ENCODE measurements at places on chromosomes 2 and 18. TPM values are rescaled to one million over a fixed set of nuclear protein-coding genes. Genes with fewer than 3 reads are reported as not detected.

GRCh38 chr2:216315802-216316603, 56.3 kb downstream of the MARCHF4 start:
- H3K27me3 ChIP-seq, result peaks cover 45% of the 10 kb centered on the region
- H3K27ac ChIP-seq, result no peak overlapping the region
- no peaks in the 10 kb centered on the region for H3K4me1 ChIP-seq

DNA sequence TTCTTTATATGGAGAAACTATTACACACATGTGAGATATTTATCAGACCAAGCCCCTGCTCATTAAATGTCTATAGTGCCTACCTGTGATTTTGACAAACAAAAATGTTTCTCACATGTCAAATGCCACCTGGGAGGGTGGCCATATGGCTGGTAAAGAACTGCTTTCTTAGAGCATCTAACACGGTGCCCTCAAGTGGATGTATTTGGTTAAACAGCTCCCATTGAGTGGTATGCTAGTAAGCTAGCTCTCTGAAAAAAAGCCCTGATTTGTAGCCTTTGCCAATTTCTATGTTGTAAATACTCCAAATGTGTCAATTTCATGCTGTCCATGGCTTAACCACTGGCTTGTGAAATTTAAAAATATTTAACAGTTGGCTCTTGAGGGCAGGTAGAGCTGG, 94.6 kb downstream of the PMAIP1 start:
- H3K4me1 ChIP-seq, result no peaks in the 10 kb centered on the region
- H3K36me3 ChIP-seq, result no peaks in the 10 kb centered on the region
- no peak overlapping the region for H3K4me3 ChIP-seq
- DNase-seq, result no peak

DNA sequence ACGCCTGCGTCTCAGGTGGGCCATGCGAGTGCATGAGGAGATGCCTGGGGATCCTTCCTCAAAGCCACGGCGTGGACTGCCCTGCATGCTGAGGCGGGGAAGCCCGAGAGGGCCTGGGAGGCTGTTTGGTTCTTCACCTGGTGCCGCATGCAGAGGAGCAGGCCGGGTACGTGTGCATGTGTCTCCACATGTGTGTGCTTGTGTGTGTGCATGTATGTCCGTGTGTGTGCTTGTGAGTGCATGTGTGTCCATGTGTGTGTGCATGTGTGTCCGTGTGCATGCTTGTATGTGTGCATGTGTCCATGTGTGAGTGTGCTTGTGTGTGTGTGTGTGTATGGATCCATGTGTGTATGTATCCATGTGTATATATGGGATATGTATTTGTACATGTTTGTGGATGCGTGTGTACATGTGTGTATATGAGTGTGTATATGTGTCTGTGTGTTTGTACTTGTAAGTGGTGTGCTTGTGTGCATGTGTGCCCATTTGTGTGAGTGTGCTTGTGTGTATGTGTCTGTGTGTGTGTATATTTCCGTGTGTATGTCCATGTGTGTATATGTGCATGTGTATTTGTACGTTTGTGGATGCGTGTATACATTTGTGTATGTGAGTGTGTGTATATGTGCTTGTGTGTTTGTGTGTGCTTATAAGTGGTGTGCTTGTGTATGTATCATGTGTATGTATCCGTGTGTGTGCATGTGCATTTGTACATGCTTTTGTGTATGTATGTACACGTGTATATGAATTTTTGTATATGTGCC, 79.0 kb downstream of the PTGR3 start:
- no peak for DNase-seq
- H3K4me3 ChIP-seq, result no peak overlapping the region
- no peak overlapping the region for H3K27ac ChIP-seq
- peaks cover 31% of the 10 kb centered on the region for H3K4me1 ChIP-seq

DNA sequence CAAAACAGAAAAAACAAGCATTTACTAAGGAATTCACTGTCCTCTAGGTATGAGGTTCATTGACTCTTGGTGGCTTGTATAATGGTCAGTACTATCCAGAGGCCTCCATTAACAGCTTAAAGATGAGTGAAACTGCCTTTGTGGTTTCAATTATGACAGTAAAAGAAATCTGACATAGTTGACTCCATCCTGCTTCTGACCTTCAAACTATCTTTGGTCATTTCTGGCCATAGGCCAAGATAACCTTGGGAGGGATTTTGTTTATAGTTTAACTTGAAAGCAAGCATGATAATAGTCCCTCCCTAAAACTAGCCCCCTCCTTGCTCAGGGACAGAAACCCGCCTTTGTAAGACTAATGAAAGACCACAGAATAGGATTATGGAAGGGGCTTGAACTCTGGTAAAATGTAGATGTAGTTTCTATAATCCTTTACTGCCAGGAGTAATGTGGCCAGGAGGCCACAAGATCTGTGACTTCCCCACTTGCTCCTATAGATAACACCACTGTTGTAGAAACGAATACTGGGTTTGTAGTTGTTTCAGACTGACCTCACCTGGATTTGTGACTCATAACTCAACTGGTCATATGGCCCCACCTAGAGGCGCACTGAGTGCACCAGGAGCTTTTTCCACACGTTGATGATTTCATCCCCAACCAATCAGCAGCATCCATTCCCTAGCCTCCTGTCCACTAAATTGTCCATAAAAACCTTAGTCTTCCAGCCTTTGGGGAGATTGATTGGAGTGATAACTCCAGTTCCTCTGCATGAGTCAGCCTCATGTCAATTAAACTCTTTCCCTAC, 8.6 kb upstream of the PLEKHM3 start:
- peak overlapping the region; percentile 14 for H3K4me3 ChIP-seq
- H3K4me1 ChIP-seq, result peaks cover 70% of the 10 kb centered on the region
- DNase-seq, result peak; percentile 97
- no peaks in the 10 kb centered on the region for H3K36me3 ChIP-seq
- peak overlapping the region; percentile 70 for H3K27ac ChIP-seq

DNA sequence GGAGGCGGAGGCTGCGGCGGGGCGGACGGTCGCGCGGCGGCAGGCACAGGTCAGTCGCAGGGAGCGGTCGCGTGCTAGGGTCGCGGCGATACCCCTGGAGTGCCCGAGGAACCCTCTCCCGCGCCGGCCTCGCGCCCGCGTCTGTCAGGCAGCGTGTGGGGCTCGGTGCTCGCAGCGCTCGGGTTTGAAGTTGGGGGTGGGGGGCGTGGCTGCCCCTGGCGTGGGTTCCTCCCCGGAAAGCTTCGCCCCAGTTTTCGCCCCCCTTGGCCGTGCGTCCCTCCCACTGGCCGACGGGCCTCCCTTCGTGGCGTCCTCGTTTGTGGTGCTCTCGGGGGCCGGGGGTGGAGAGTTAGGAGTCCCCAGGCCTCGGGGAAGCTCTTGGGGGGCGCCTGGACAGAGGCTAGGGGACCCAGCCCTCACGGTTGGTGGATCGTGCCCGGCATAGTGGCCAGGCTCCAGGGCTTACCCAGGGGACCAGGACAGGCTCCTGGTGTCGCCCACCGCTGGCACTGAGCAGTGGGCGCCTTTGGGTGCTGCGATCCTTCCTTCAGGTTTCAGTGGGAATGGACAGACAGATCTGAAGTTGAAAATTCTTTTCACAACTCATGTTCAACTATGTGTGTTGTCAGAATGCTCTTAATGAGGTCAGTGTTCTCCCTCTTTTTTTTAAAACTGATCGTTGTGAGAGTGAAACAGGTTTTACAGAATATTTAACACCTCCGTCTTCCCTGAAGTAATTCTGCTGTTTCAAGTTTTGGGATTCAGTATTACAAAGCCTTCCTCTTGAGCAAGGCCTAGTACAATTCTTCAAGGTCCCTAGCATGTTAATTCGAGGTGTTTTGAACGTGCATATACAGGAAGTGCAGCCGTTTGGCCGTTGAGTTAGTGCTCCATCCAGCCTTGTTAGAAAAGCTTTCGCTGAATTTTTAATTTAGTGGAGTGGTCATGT, 604 bp downstream of the RALBP1 start:
- H3K36me3 ChIP-seq, result no peaks in the 10 kb centered on the region
- peak overlapping the region; percentile 92 for H3K4me3 ChIP-seq
- H3K27me3 ChIP-seq, result no peaks in the 10 kb centered on the region

- no peaks in the 10 kb centered on the region for H3K27me3 ChIP-seq
- H3K36me3 ChIP-seq, result no peaks in the 10 kb centered on the region
- H3K27ac ChIP-seq, result no peak overlapping the region
- H3K4me3 ChIP-seq, result no peak overlapping the region
Measured at GRCh38 chr2:214716811-214717560, 92.5 kb downstream of the BARD1 start.

DNA sequence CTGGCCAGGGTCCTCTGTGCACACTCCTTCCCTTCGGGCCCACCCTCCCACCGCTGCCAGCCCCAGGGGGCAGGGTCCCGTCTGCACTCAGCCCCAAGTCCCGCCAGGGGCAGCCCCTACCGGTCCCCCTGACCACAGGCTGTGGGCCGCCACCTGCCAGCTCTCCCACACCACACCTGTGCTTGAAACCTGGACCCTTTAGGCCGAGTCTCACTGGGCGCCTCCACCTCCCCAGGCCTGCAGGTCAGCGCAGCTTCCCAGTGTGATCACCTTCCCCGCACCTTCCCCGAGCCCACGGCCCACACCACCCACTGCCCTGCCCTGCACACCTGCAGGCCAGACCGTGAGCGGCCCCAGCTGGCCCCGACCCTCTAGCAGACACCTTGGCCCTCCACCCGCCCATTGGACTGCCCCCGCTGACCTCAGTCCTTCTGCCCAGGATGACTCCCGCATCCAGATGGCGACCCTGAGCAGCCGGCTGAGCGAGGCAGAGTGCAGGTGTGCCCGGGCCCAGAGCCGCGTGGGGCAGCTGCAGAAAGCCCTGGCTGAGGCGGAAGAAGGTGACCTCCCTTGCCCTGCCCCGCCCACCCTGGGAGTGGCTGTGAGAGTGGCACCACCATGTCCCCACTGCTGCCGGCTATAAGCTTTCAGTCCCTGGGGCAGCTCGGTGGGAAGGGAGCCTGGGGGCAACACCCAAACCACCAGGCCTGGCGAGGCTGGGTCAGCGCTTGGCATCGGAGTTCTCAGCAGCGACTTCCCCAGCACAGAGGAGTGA, 31.3 kb upstream of the SNED1 start:
- peaks cover 75% of the 10 kb centered on the region for H3K4me1 ChIP-seq
- peak overlapping the region; percentile 40 for H3K27ac ChIP-seq
- peak; percentile 27 for DNase-seq
- peaks cover 5% of the 10 kb centered on the region for H3K27me3 ChIP-seq
- peak overlapping the region; percentile 58 for H3K4me3 ChIP-seq

- H3K36me3 ChIP-seq, result no peaks in the 10 kb centered on the region
- H3K27me3 ChIP-seq, result peaks cover 18% of the 10 kb centered on the region
- DNase-seq, result no peak
- H3K27ac ChIP-seq, result no peak overlapping the region
- H3K4me1 ChIP-seq, result peaks cover 40% of the 10 kb centered on the region
- peak overlapping the region; percentile 33 for H3K4me3 ChIP-seq
Measured at GRCh38 chr2:161418715-161419637, 2.9 kb downstream of the TBR1 start.

- H3K4me3 ChIP-seq, result no peak overlapping the region
- no peaks in the 10 kb centered on the region for H3K4me1 ChIP-seq
- no peak overlapping the region for H3K27ac ChIP-seq
- H3K27me3 ChIP-seq, result no peaks in the 10 kb centered on the region
Measured at GRCh38 chr18:66640431-66640830, 36.5 kb upstream of the CDH19 start.

DNA sequence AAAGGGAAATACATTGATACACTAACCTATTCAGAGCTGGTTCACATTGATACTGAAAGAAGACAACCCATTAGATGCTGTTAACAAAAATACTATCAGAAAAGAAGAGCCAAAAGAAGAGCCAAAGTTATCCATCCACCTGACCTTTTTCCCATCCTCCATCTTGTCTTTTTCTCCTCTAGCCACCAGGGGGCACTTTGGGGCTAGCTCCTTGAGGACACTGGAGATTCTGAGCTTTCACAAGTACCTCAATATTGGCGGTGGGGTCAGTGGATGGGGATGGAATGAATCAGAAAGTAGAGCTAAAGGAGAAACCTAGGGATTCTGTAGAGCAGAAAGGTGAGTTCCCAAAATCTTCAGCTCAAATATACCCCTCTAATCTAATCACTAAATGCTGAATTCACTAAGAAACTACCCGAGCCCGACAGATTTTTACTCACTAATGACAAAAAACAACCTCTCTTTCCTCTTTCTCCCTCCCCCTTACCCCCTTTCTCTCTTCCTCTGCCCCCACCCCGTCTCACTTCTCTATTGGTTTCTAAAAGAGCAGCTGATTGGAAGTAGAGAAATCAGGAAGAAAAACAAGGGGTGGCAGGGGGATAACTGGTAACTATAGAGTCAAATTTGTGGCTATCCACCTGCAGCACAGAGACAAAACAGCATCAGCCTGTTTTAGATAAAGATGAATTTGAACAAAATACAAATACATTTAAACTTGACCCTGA, 203.3 kb downstream of the TCF4 start:
- DNase-seq, result peak; percentile 7
- no peak overlapping the region for H3K4me3 ChIP-seq
- no peak overlapping the region for H3K27ac ChIP-seq
- no peaks in the 10 kb centered on the region for H3K27me3 ChIP-seq
- H3K4me1 ChIP-seq, result no peaks in the 10 kb centered on the region

The GYPC gene
- total RNA-seq, result not detected

The IL36G gene
- total RNA-seq, result not detected

- no peaks in the 10 kb centered on the region for H3K27me3 ChIP-seq
- H3K27ac ChIP-seq, result no peak overlapping the region
- no peaks in the 10 kb centered on the region for H3K36me3 ChIP-seq
- H3K4me3 ChIP-seq, result no peak overlapping the region
- DNase-seq, result no peak
Measured at GRCh38 chr18:45733535-45733934, 9.6 kb downstream of the SLC14A1 start.

DNA sequence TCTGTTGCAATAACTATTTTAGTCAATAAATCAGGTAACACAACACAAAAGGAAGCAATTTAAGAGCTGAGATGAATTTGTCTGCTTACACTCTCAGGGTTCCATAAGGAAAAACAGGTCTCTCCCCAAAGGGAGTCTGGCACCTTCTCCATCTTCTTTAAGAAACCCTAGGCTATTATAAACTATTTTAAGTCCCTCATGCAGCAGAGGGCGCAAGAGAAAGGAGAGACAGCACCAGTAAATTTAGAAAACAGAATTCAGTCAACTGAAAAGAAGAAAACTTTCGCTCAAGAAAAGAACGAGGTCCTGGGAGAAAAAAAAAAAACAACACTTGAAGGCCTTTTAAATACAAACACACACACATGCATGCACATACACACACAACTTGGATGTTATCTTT, 19.1 kb downstream of the SULT1C4 start:
- H3K4me3 ChIP-seq, result no peak overlapping the region
- DNase-seq, result peak; percentile 57
- no peaks in the 10 kb centered on the region for H3K27me3 ChIP-seq
- H3K36me3 ChIP-seq, result no peaks in the 10 kb centered on the region

DNA sequence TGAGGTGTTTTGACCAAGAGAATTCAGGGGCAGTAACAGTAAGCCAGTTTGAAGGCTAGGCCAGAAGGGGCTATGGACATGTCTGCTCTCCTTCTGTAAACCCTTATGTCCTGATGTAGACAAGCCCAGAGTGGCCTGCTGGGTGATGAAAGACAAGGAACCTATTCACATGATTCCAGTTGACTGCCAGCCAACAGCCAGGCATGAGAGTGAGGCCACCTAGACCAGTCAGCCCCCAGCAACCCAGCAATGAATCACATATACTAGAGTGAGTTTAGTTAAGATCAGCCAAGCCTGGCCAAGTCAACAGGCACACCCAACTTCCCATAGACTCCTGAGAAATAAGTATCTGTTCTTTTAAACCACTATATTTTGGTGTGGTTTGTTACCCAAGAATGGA, 1889.7 kb upstream of the CELF4 start:
- H3K27me3 ChIP-seq, result no peaks in the 10 kb centered on the region
- H3K4me1 ChIP-seq, result peaks cover 6% of the 10 kb centered on the region
- no peak overlapping the region for H3K4me3 ChIP-seq
- peak; percentile 21 for DNase-seq
- no peak overlapping the region for H3K27ac ChIP-seq

GRCh38 chr2:211946960-211947359, 591.6 kb downstream of the ERBB4 start:
- DNase-seq, result no peak
- H3K27ac ChIP-seq, result no peak overlapping the region
- H3K36me3 ChIP-seq, result no peaks in the 10 kb centered on the region
- no peaks in the 10 kb centered on the region for H3K27me3 ChIP-seq
- no peak overlapping the region for H3K4me3 ChIP-seq
- H3K4me1 ChIP-seq, result no peaks in the 10 kb centered on the region
